ENCODE measurements at places on chromosomes 6 and 20. TPM values are rescaled to one million over a fixed set of nuclear protein-coding genes. Genes with fewer than 3 reads are reported as not detected.

CPNE5 gene
- polyA plus RNA-seq, result 9.5 TPM

WFDC12 gene
- not detected for polyA plus RNA-seq

RREB1 gene
- not detected for polyA plus RNA-seq

ZNF831 gene
- 0.14 TPM for polyA plus RNA-seq

TPX2 gene
- polyA plus RNA-seq, result 2.1 TPM

BPI gene
- not detected for polyA plus RNA-seq

NKX2-4 gene
- polyA plus RNA-seq, result not detected

CRYBG1 gene
- 0.04 TPM for polyA plus RNA-seq

TREM1 gene
- not detected for polyA plus RNA-seq

PTCHD4 gene
- polyA plus RNA-seq, result 3.4 TPM

TSHZ2 gene
- 4.6 TPM for polyA plus RNA-seq

NPEPL1 gene
- 81.9 TPM for polyA plus RNA-seq

MTHFD1L gene
- polyA plus RNA-seq, result 6.3 TPM

RRAGD gene
- 32.2 TPM for polyA plus RNA-seq

CAGE1 gene
- polyA plus RNA-seq, result not detected

WFDC10B gene
- not detected for polyA plus RNA-seq

DEFB119 gene
- polyA plus RNA-seq, result not detected

ZNF337 gene
- 63.1 TPM for polyA plus RNA-seq

Data from neural cell (in vitro differentiated cells).